ENCODE measurements at places on chromosomes 13 and 19. TPM values are rescaled to one million over a fixed set of nuclear protein-coding genes. Genes with fewer than 3 reads are reported as not detected.

DNA sequence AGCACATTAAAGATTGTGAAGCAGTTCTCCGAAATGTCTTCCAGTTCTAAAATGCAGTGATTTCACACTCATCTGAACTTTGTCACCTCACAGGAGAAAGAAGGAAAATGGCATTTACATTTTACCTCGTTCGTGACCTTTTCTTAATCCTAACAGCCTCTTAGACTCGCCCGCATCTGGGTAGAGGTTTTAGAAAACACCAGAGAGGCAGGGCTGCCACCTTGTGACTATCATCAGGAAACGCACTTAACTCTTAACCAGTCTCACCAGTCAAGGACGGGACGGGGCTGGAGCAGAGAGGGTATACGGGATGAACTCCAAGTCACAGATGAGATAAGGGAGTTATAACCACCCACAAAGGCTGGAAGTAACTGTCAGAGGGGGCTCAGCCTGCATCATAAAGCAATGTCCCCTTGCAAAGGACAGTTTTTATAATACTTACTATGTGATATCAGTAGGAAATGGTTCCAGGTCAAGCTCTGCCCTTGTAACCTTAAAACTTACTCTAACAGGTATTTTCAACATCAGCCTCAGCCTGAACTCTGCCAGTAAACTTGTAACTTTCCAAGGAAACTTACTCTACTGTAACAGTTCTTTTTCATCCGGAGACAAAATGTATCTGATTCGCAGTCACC lies 8.6 kb upstream of the CEACAM6 start:
- DNase-seq: peak; percentile 29

GRCh38 chr19:729965-730668 lies 20.8 kb upstream of the MISP start:
- no peak for DNase-seq

DNA sequence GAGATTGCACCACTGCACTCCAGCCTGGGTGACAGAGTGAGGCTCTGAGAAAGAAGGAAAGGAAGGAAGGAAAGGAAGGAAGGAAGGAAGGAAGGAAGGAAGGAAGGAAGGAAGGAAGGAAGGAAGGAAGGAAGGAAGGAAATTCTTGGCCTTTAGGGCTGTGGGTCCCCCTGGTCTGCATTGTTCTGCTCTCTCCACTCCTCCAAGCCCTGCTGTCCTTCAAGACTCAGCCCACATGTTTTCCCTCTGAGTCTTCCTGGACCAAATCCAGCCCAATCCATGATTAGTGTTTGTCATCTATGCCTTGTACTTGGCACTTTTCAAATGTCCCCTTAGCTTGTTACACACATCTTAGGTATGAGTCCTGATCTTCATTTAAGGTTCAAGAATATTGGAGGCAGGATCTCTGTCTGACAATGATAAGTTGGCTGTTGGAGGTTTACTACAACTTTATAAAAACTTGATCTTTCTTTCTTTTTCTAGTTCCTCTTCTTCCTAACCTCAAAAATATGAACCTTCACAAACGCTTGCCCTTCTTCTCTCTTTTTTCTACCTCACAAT lies 48.8 kb upstream of the INTS6 start:
- no peak for DNase-seq

Gene TMC4
- 0.24 TPM for total RNA-seq

Gene RFPL4AL1
- total RNA-seq: not detected

- no peak for DNase-seq
Observed at GRCh38 chr19:48368936-48369335, 4.8 kb downstream of the SYNGR4 start.

Gene ZNF304
- 8.0 TPM for total RNA-seq

GRCh38 chr19:16702123-16702522 lies 17.5 kb upstream of the NWD1 start:
- DNase-seq: peak; percentile 10

GRCh38 chr13:54373211-54373610 lies 1344.6 kb downstream of the OLFM4 start:
- no peak for DNase-seq

GRCh38 chr13:25241007-25241406 lies 46.3 kb downstream of the MTMR6 start:
- no peak for DNase-seq

- DNase-seq: no peak
Observed at GRCh38 chr19:17739121-17739875, 12.0 kb upstream of the FCHO1 start.

Gene SWSAP1
- total RNA-seq: 3.3 TPM

GRCh38 chr13:40207001-40207478 lies 459.4 kb downstream of the FOXO1 start:
- no peak for DNase-seq

Gene OR4F17
- not detected for total RNA-seq

DNA sequence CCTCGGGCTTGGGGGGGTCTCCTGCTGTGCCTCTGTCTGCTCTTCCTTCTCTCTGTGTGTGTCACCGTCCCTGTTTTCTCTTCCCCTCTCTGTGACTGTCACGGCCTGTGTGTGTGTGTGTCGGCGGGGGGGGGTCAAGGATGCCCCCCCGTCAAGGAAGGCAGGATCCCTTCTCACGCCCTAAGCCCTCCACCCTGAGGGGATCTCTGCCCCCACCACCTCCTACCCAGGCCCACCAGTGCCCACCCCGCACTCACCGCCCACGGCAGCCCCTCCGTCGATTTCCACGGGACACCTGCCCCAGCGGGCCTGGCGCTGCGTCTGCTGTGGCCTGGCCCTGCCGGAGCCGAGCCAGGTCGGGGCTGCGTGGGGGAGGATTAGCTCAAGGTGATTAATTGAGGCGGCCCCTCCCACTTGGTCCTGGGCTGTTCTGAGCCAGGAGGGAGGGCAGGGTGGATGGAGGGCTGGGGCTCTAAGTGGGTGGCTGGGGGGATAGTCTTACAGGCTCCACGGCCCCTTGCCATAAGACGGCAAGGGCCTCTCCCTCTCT lies at the start of gene RAX2:
RAX2 (minus strand) TSS at position 323 of the 550 bp plus-strand sequence. CDS start 486 bp downstream, outside the sequence.
- no peak for DNase-seq

- DNase-seq: no peak
Observed at GRCh38 chr19:6185093-6185834, 49.8 kb downstream of the ACSBG2 start.

Gene CPAMD8
- total RNA-seq: 0.29 TPM

Gene GNA15
- total RNA-seq: not detected

- no peak for DNase-seq
Observed at GRCh38 chr13:31674051-31674450, 65.3 kb upstream of the RXFP2 start.

DNA sequence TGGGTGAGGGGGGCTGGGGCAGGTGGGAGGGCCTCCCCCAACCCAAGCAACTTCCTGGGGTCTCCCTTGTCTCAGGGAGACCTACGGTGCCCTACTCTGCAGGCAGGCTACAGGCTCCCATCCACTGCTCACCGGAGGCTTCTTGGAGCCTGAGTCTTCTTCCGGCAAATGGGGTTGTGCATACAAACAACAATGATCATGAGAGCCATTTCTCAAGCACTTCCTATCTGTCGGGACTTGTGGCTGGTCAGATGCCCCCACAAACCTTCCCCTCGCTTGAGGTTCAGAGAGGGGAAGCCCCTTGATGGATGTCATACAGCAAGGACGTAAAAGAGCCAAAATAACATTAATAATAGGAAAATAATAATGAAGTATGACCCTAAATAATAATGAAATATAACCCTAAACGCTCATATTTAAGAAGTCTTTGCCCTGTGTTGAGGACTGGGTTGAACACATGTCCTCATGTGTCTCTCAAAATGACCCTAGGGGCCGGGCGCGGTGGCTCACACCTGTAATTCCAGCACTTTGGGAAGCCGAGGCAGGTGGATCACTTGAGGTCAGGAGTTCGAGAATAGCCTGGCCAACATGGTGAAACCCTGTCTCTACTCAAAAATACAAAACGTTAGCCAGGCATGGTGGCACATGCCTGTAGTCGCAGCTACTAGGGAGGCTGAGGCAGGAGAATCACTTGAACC lies 727 bp downstream of the CD37 start:
- no peak for DNase-seq

Gene TTYH1
- total RNA-seq: 10.6 TPM

Gene GJB2
- total RNA-seq: not detected

Measured in HepG2 (cell line).